ENCODE measurements at places on chromosomes 5 and 9.

GRCh38 chr5:39555788-39556187 lies 131.0 kb upstream of the DAB2 start:
- no peak for DNase-seq

DNA sequence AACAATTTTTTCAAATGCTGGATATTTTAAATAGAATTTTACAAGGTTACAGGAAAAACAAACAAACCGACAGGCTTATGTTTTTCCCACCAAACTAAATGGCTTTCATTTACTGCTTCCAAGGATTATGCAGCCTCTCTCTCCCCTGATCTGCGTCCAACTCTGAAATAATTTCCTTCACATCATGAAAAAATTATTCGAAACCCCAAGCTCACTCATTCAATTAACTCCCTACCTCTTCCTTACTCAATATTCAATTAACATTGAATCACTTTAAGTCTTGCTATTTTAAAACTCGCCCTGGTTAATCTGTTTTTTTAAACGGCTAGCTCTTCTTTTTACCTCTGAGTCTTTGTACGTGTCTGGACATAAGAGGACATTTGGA lies 336.2 kb downstream of the AGTPBP1 start:
- no peak for DNase-seq

GRCh38 chr9:90988318-90988717 lies 186.7 kb downstream of the SYK start:
- no peak for DNase-seq

- DNase-seq: no peak
These were observed 3.3 kb downstream of the PRELID1 start for GRCh38 chr5:177306674-177307543.

GRCh38 chr9:6667633-6668280 lies 22.2 kb upstream of the GLDC start:
- peak; percentile 44 for DNase-seq

Measured in NCI-H526 (cell line).